ENCODE measurements at places on chromosomes 4 and X. TPM values are rescaled to one million over a fixed set of nuclear protein-coding genes. Genes with fewer than 3 reads are reported as not detected.

DNA sequence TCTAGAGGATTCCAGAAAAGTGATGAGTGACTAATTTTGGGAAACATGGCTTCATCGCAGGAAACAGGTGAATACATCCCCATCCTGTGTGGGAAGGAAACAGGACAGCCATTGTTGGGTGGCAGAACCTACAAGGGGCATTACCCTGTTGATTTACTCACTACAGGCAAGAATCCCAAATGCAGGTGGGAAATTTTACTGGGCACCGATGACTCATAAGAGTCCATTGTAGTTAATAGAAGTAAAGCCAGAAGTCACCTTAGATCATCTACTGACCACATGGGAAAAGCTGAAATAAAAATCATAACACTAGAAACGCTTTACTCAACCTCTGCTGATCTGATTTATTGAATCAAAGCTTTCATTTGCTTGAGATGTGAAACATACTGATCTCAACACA, 136.4 kb downstream of the TRIML1 start:
- DNase-seq = no peak

DNA sequence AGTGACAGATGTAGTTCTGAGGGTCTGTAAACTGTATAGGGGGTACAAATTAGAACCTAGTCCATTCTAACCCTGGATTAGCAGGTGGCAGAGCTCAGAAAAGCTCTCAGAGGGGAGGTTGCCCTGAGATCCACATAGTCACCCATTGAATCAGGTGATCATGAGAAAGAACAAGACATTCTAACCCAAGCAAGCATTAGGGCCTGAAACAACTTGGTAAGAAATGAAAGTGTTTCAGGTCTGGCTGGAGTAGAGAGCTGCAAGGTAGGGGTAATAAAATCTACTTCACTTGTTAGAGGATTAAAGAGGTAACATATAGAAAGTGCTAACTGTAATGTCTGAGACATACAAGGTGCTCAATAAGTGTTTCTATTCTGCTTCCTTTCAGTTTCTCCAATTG, 8.8 kb upstream of the BMP2K start:
- no peak for DNase-seq

DNA sequence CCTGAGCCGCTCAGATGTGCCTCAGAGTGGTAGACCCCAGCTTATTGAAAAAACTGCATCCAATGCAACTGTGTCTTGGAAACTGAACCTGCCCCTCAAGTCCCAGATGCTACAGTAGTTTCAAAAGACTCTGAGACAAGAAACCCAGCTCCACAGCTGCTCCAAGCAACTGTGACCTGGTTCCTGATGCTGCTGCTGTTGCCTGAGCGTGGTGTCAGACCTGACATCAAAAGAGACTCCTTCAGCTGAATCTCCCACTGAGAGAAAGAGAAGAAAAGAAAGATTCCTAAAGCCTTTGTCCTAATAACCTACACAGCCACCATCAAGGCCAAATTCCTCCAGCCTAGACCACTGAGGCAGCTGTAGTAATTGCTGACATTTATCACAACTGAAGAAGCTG, 630.1 kb downstream of the STIM2 start:
- no peak for DNase-seq

- DNase-seq = no peak
Observed at GRCh38 chrX:102606115-102606514, 6.8 kb downstream of the ARMCX5 start.

DNA sequence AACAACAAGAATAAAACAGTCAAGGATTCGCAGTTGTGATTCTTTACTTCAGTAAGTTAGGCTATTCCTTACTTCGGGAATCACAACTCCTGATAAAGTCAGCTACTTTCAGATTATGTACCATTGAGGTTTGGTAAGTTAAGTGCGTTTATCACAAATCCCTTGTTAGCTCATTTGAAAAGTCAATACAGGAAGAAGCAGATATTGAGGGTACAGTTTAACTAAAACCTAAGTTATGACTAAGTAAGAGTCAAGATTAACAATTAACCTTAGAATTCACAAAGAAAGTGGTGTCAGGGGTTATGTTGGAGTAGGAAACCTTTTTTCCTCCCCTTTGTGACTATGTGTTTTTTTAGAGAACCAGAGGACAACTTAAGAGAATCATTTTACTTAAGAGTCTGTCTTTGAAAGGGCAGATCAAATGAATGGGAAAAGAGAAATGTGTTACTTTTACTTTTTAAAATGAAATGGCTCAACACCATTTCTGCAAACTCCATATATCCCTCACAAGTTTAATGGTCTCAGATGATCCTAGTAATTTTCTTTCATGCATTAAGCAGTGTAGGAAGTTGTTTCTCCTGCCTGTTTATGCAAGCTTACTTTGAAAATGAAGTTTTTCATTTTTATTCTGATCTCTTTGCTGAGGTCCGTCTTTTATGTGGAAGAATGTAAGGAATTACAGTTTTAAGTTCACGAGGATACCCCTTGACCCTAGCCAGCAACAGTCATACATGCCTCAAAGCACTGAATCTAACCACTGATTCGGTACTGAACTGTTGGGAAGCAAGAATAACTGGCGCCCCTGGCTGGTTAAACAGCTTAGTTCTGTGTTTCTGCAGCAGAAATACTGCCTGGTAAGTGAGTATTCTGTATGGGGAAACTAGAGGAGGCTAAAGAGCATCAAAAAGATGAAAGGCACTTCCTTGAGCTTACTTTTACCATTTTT, 211.7 kb downstream of the SLC4A4 start:
- DNase-seq = peak; percentile 37

GRCh38 chrX:30635630-30636029, 17.6 kb upstream of the GK start:
- no peak for DNase-seq

GRCh38 chr4:183272384-183272783, 47.7 kb downstream of the CLDN22 start:
- no peak for DNase-seq

DNA sequence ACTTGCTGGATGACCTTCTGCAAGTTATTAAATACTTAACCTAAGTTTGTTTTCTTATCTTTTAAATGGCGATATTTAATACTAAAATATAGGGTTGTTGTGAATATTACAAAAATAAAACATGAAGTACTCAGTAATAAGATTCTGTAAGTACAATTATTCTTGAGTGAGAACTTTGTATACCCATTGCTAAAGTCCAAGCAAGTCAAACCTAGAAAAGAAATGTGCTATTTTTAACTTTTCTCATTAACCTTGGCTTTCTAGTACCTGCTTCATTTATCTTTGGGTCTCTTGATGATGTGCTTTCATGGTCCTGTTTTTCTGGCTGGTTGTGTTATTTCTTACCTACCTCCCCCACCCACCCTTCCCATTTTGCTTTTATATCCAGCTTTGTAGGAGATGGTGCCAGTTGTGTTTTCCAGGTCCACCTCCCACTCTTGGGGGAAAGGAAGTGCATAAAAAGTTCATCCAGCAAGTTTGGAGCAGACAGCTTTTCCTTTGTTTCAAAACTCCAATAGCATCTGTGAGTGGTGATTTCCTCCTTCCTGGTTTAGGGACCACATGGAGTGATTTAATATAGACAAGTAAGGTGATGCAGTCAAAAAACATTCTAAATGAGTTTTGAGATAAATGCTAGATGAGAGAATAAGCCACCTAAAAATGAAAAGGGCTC, 7.5 kb upstream of the CXCL8 start:
- DNase-seq = no peak

DNA sequence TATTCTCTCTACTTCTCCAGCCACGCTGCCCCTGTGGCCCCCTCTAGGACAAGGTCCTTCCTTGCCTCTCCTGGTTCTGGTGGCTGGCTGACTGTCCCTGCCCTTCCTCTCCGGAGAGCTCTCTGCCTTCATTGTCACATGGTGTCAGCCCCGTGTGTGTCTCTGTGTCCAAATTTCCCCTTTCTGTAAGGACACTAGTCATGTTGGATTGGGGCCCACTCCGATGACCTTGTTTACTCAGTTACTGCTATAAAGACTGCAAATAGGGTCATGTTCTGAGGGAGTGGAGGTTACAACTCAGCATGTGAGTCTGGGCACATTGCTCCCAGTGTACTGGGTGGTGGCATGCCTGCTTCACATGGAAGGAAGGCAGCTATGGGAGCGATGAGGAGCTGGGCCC, 129.5 kb upstream of the PSAPL1 start:
- DNase-seq = no peak

DNA sequence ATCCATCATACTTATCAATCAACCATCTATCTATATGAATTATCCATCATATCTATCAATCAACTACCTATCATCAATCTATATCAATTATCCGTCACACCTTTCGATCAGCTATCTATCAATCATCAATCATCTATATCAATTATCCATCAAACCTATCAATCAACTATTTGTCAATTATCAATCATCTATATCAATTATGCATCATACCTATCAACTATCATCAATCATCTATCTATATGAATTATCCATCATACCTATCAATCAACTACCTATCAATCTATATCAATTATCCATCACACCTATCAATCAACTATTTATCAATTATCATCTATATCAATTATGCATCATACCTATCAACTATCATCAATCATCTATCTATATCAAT, 70.6 kb upstream of the PPP2R3B start:
- no peak for DNase-seq

GRCh38 chr4:151569650-151570049, 160.7 kb downstream of the FHIP1A start:
- DNase-seq = no peak

GRCh38 chr4:124449881-124450280, 262.7 kb downstream of the ANKRD50 start:
- no peak for DNase-seq

DNA sequence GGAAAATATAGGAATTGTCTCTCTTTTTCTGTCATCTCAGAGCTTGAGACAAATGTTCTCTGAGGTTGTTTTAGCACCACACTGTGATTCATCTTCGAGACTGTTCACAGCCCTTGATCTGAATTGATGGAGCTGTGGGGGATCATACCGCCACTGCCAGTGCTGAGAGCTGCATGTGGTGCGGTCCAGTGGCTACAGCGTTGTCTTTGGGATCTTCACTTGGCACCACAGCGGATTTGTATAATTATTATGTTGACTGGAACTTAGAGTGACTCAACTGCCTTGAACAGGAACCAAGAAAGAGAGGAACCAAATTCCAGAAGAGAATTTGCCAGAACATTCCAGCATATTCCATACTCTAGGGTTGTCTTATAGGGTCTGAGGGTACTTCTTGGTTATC, 29.1 kb downstream of the TBL1X start:
- no peak for DNase-seq

DNA sequence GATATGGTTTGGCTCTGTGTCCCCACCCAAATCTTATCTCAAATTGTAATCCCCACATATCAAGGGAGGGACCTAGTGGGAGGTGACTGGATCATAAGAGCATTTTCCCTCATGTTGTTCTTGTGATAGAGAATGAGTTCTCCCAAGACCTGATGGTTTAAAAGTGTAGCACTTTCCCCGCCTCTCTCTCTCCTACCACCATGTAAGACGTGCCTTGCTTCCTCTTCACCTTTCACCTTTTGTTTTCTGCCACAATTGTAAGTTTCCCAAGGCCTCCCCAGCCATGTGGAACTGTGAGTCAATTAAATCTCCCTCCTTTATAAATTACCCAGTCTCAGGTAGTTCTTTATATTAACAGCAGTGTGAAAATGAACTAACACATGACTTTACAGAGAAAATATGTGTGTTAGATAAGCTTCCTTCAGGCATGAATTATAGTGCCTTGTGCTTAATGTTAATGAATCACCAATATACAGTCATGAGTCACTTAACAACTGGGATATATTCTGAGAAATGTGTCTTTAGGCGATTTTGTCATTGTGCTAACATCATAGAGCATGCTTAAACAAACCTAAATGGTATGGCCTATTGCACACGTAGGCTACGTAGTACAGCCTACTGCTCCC, 37.9 kb downstream of the PDGFC start:
- peak; percentile 74 for DNase-seq

DNA sequence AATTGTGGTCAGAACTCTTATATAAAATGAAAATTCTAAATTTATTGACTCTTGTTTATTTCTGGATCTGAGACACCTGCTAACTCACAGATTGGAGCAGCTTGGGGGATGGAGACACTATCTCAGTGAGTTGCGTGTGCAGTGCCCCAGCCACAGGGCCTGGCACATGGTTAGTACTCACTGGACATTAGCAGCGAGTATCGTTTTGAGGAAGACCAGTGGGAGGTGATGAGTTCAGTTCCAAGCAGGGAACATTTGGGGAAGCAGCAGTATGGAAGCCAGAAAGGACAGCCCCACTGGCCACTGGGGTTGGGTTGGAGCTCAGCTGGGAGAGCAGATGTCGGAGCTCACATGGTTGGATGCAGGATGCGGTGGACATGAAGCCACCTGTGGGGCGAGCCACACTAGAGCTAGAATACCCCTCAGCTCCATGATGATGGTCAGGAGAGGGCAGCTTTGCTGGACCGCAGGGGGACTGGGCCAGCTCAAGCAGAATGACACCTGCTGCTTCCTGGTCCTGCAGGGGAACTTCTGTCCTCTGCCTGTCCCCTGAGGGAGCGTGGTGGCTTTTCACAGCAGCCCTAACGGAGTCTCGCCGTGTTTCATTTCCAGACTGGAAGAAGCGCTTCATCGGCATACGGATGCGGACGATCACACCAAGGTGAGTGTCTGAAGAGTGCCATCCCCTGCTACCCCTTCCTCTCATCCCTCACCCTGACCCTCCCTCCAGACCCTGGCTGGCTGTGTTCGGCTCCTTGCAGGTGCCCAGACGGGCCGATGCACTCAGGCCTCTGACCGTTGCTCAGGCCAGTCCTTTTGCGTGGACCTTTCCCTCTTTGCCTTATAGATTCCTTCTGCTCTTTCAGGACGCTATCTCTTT, 32.5 kb downstream of the HTRA3 start:
- no peak for DNase-seq

DNA sequence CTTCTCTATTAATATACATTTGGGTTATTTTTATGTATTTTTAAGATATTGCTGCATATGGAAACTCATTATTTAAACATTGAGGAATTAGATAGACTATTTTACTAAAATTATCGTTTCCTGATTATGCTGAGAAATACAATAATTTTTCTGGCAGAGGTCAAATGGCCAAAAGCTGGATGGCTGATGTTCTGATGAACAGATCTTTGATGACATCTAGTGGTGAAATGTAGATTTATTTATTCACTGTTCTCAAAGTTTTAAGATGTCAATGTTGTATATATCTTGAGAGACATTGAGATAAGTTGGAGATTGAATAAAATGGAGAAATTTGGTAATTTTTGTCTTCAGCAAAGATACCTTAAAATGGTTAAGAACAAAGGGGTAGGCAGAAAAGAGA, 96.2 kb downstream of the UGT8 start:
- peak; percentile 29 for DNase-seq

GRCh38 chrX:71217298-71217697, 5.7 kb upstream of the GJB1 start:
- no peak for DNase-seq

DCUN1D4 gene
- 23.3 TPM for total RNA-seq

RHOH gene
- total RNA-seq = 0.75 TPM

SMR3B gene
- not detected for total RNA-seq

PASD1 gene
- not detected for total RNA-seq

POF1B gene
- not detected for total RNA-seq
